ENCODE measurements at places on chromosomes 2 and 18.

- peak; percentile 54 for DNase-seq
These were observed 99.1 kb downstream of the SLC25A12 start for GRCh38 chr2:171794918-171795317.

DNA sequence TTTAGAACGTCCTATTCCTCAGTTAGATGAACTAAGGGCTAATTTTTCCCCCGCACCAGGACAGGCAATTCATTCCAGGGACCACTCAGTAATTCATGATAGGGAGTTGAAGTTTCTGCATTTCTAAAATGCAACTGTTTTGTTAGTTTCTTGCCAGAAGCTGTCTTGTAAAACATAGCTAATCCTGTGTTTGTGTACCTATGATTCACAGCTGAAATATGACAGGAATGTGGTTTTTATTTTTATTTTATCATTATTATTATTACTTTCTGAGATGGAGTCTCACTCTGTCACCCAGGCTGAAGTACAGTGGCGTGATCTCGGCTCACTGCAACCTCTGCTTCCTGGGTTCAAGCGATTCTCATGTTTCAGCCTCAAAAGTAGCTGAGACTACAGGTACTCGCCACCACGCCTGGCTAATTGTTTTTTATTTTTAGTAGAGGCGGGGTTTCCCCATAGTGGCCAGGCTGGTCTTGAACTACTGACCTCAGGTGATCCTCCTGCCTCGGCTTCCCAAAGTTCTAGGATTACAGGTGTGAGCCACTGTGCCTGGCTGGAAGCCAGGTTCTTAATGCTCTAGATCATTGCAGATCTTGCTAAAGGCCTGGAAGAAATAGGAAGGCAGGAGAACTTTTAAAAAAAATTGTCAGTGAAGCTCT lies 154.8 kb upstream of the FHL2 start:
- no peak for DNase-seq

DNA sequence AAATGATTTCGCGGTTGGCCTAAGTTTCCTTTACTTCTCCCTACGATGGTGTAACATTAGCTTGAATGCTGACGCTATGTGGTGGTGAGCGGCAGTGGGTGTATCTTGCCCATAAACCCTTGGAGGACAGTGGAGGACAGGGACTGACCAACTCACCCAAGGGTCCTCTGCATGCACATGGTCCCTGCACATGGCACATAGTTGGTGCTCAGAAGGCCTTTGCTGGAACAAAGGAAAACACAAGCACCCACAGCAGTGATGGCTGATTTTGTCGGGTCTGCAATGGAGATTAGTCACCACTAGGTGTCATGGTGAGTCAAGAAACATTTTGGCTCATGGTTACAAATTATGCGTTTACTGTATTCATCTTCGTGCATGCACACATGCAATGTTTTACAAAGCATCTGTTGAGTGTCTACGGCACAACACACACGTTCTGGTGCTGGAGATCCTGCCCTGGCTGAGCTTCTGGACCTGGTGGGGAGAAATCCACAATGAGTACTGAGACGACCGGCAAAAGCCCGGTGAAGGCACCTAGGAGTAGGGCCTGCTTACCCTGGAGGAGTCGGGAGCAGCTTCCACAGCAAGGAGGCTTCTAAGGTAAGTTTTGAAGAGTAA lies 44.0 kb downstream of the PDCL3 start:
- DNase-seq = peak; percentile 59

DNA sequence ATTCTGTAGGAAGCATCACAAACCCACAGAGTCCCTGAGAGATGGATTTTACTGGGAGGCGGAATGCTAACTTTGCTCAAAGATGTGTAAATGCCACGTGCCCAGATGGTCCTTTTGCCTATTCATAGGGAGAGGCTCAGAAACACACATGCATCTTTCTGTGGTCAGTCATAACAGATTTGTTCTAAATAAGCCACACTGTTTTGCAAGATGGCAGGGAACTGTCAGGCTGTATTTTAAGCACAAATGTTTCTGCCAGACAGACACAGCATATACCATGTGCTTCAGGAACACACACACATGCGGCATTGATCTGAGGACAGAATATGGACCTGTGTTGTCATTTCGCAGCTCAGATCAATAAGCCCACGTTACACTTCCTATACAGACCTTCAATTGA lies 312.0 kb downstream of the GPD2 start:
- DNase-seq = no peak

DNA sequence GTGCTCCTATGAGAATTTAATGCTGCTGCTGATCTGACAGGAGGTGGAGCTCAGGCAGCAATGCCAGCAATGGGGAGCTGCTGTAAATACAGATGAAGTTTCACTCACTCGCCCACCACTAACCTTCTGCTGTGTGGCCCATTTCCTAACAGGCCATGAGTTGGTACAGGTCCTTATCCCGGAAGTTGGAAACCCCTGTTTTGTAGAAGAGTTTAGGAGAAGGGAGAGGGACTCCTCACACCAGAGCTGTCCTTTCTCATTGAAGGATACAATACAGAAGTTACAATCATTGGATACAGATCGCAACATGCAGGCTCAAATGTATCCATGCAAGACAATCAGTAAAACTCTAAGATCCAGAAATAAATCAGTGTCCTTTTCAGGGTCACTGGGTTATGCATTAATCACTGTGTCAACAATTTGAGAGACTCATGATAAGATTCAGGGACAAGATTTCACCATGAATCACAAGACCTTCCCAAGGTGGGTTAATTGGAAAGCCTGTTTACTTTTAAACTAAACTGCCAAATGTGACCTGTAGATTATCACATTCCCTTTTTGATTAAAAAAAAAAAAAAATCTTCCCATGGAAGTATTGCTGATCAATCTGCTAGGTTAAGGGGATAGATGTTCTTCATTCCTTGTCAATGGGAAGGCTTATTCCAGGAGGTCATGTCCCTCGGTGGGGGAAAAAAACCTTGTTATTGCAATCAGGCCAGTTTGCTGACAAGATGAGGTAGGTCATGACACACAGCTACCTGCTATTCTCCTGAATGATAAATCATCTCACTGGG lies 97.2 kb downstream of the SP100 start:
- DNase-seq = no peak

GRCh38 chr2:201966691-201967438 lies 66.8 kb upstream of the FZD7 start:
- peak; percentile 33 for DNase-seq

DNA sequence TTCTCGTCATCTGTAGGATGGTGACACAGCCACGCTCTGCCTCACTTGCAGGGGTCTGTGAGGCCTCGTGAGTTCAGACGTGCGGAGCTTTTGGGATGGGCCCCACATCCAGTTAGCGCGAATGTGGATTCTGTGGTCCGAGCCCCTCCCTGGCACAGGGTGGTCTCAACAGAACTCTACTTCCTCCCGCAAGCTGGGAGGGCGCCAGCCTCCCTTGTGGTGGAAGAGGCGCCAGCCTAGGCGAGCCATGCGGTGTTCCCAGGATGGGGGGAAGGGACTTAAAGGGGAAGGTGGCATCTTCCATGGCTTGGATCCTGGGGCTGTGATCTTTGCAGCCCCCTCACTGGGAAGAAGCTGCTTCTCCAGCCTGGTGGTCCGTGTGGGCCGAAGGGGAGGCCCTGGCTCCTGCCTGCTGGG lies 1.4 kb downstream of the SNORC start:
- no peak for DNase-seq

DNA sequence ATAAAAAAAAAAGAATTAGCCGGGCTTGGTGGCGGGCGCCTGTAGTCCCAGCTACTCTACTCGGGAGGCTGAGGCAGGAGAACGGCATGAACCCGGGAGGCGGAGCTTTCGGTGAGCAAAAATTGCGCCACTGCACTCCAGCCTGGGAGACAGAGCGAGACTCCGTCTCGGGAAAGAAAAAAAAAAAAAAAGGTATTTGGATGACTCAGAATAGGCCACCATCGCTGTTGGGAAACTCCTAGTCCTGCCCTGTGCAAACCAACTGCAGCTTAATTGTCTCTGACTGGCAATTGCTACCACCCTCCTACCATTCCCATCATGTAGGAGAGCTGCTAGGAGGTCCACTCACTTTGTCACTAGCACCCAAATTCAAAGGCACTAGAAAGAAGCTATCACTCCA lies 43.5 kb downstream of the ATP8B1 start:
- DNase-seq = no peak

DNA sequence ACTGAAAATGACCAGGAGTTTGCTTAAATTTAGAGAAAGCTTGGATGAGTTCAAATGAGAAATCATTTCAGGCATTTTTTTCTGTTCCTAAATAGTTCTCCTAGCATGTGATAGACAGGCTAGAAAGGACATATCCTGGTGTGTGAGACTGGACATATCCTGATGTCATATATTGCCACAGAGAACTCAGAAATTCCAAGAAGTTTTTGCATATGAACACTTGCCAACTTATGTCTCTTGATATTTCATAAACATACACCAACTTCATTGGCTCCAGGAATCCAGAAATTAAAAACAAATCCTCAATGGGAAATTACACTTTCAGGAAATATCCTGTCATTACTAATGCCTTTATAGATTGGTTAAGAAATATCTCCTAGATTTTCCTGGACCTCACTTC lies 2.9 kb upstream of the SERPINB4 start:
- DNase-seq = no peak

DNA sequence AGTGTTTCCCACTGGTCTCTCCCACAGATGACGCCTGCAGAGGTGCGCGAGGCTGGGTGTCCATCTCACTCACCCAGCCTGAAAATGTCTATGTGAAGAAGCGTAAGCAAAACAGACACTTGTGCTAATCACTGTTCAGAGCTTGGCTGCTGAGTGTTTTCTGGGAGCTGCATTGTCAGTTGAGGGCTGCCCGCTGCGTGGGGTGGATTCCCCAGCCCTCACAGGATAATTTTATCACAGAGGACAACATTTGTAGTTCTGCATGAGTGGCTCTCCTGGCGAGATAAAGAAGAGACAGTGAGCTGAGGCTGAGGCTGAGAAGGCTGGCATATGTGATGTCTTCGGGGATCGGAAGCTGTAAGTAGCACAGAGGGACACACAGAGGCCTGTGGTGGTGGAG lies 16.2 kb upstream of the CAPN13 start:
- DNase-seq = no peak

DNA sequence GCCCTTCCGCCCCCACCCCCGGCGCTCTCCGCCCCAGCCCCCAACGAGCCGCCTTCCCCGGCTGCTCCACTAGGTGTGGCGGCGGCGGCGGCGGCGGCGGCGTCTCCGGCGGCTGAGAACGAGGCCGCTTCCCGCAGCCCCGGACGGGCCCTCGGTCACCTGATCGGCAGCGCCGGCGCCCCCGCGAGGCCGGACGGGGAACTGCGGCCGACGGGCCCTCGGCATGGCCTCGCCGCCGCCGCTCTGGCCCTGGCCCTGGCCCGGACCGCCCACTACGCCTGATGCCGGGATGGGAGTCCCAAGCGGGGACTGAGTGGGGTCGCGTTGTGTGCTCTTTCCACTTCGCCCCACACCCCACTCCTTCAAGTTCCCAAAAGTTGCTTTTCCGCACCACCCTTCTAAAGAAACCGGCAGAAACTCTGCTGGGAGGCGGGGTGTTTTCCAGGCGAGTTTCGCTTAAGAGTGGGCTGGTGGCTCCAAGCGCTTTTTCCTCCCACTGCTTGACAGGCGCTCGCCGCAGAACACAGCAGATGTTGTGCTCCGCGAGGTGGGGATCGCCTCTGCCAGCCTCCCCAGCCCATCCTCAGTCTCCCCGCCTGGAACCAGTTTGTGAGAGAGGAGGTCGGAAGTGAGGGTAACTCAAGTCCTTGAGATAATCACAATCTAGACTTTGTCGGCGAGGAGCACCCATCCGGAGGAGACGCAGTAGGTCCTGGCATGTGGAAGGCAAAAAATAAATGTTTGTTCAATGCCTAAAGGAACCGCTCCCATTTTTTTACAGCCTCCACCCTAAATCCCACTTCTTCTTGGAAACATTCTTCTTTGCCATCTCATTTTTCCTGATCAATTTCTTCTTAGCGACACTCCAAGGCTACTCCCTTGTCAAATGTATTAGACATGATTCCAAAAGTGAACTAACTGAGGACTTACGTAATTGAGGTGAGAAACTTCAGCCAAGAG lies at the start of gene NCKAP1:
Gene NCKAP1 (minus strand): TSS at position 117 of the 960 bp plus-strand sequence. CDS start 358 bp downstream, outside the sequence.
- DNase-seq = peak; percentile 92

DNA sequence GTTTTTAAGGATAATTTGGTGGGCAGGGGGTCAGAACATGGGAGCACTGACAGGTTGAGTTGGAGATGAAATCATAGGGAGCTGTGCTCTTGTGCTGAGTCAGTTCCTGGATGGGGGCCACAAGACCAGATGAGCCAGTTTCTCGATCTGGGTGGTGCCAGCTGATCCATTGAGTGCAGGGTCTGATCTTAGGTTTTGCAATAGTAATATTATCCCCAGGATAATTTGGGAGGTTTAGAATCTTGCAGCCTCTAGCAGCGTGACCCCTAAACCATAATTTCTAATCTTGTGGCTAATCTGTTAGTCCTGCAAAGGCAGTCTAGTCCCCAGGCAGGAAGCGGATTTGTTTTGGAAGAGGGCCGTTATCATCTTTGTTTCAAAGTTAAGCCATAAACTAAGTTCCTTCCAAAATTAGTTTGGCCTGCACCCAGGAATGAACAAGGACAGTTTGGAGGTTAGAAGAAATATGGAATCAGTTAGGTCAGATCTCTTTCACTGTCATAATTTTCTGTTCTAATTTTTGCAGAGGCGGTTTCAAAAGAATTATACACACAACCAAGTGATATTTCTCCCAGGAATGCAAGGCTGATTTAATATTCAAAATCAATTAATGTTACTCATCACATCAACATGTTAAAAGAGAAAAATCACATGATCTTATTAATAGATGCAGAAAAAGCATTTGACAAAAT lies 23.0 kb downstream of the DBI start:
- peak; percentile 65 for DNase-seq

DNA sequence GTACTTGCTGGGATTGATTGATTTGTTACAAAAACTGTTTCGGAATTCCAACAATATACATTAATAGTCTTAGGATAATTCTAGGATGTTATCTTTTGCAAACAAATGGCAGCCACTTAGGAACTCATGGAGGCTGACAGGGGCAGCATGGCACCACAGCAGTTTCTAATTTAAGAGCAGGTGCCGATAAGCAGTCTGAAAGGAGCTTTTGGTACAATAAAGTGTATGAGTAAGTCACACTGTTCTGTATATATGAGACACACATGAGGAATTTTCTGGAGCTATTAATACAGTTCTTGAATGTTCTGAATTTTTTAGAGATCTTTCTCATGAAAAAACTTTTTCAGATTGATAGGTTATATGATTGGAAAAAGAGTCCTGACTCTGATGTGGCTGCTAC lies 52.2 kb downstream of the EIF5B start:
- no peak for DNase-seq

DNA sequence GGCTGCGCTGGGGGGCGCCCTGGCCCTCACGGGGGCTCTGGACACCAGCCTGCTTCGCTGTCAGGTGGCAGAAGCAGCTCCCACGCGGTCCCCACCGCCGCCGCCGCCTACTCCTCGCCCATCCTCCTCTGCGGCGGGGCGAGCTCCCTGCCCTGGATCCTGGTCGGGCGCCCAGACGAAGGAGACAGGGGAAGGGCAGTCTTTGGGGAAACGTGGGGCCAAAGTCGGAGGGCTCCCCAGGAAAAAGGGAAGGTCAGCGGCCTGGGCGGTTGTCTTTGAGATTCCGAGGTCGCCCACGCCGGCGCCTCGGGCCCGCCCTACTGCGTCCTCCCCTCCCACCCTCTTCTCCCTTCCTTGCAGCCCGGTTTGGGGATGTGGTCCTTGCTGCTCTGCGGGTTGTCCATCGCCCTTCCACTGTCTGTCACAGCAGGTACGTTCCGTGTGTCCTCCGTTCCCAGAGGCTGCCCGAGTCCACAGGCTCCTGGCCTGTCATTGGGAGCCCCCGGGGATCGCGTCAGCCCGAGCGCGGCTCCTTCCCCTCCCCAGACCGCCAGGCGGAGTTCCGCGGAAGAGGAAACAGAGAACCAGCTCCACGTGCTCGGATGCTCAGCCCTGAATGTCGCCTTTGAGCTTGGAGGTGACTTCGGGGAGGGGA lies 800 bp downstream of the IL1RL2 start:
- peak; percentile 42 for DNase-seq

Data from A673 (cell line).